ENCODE measurements at places on chromosomes 12 and 14.

- DNase-seq = no peak
Observed at GRCh38 chr14:102094101-102094500, 7.3 kb upstream of the HSP90AA1 start.

DNA sequence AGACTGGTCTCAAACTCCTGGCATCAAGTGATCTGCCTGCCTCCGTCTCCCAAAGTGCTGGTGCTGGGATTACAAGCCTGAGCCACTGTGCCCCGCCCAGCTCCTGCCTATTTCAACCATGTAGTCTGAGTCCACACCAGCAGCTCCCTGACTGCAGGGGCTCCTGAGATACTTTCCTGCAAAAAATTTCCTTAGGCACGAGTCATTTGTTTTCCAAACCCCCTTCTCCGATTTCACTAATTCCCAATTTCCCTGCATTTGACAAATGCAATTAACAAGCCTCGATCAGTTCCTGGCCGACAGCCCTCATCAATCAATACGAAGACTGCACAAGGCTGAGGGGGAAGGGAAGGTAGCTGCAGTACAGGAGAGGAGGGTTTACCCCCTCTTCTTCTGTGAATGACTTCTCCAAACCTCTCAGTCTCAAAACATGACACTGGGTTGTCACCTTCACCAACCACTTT, 10.1 kb downstream of the PSMB5 start:
- DNase-seq = no peak

GRCh38 chr12:42283739-42284138, 42.2 kb downstream of the ZCRB1 start:
- DNase-seq = no peak

- DNase-seq = no peak
Observed at GRCh38 chr12:93214523-93215289, 163.0 kb upstream of the NUDT4 start.

DNA sequence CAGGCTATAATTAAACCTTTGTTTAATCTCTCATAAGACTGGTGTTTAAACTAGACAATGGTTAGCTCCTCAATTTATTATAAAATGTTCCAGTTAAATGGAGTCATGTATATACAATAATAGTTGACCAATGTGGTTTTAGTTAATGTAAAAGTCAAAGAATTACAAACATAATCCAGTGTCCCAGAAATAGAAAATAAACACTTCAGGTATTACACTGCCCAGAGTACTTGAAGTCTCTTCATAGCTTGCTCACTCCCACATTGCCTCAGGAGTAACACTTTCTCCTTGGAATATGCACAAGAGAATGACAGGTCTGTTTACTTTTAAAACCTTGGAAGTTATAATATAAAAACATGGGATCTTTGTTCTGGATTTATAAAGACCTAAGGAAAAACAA, 60.5 kb downstream of the SLC38A1 start:
- DNase-seq = no peak

DNA sequence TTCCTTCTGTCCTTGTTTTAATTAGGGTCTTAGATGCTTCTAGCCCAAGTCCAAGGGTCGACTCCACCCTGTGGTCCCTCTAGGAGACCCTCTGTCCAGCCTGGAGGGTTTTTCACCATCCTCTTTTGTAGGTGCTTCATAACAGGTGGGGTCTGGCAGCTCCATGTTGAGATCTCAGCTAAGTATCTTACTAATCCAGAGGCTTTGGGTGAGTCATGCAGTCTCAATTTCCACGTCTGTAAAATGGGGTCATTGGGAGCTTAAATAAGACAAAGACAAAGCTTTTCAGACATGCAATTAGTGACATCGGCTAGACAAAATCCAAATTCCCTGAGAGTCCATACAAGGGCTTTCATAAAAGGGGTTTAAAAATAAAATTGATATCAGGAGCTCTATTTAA, 3.2 kb downstream of the HSPB8 start:
- DNase-seq = no peak

GRCh38 chr14:45400950-45401640, 148.1 kb upstream of the MIS18BP1 start:
- no peak for DNase-seq

DNA sequence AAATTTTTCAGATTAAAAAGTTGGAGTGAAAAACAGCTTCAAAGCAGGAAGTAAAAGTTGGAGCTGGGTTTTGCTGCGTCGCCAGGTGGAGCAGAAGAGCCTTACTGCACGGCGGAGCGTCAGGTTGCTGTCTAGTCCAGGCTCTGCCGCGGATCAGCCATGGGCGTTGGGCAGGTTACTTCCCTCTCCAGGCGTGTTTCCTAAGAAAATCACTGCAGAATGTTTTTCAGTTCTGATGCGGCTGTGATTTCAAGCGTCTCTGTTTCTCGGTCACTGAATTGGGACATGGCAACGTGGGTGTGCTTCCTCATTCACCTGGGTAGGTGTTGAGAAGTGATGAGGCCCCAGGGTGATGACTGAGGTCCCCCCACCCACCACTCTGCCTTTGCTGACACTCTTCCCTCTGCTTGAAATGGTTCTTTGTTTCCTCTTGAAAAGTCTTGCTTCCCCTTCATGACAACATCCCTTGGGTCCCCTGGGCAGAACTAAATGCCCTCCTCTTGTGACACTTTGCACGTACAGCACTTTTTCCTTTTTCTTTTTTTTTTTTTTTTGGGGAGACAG, 7.6 kb downstream of the EVL start:
- DNase-seq = no peak

DNA sequence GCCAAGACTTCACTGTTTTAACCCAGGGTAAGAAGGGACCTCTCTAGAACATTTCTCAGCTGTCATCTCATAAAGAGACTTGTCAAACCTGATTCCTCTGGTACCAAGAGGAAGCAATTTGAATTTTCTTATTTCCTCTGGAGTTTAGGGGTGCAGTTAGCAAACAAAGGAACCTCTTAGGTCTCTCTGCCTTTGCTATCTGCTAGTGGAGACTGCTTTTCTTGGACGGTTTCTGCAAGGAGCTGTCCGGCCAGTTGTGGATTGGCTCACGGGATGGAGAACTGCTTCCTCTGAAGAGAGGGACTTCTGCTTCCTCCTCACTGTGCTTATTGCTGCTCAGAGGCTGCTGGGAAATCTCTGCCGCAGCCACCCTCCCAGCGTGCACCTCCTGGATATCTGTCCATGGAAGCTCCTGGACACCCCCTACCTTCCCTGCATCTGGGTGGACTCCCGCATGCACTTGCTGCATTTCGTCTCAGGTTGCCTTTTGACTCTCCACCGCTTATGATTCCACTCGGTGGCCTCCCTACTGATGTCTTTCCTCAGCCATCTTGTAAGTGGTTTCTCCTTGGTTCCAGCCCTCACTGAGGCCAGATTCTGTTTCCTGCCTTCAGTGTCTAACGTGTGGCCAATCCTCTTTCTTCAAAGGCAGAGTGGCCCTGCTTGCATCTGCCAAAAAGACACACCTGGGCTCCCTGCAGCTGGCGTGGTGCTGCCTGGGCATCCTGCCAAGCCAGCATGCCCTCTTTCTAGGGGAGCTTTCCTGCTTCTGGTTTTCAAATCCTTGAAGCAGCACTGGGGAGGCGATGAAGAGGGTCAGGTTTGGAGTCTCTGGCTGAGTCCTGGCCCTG, 187.3 kb downstream of the CHST11 start:
- no peak for DNase-seq

GRCh38 chr12:47249719-47250357, 170.1 kb upstream of the AMIGO2 start:
- no peak for DNase-seq

DNA sequence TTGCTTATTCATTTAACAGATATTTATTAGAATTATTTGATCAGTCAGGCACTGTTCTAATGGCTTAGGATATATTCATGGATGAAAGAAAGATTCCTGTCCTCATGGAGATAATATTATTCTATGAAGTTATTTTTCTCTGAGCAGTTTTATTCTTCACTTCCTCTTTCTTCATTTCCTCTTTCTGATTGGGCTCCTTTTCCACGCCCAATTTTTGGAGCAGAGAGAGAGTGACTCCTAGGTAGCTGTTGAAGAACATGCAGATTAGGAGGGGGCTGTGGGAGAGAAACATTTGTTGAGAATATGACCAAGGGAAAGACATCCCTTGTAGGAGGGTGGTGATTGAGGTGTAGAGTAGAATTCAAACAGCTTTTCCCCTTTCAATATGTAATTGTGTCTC, 6.0 kb upstream of the YARS2 start:
- DNase-seq = no peak

GRCh38 chr12:79420146-79420618, 270.6 kb downstream of the PAWR start:
- peak; percentile 98 for DNase-seq

DNA sequence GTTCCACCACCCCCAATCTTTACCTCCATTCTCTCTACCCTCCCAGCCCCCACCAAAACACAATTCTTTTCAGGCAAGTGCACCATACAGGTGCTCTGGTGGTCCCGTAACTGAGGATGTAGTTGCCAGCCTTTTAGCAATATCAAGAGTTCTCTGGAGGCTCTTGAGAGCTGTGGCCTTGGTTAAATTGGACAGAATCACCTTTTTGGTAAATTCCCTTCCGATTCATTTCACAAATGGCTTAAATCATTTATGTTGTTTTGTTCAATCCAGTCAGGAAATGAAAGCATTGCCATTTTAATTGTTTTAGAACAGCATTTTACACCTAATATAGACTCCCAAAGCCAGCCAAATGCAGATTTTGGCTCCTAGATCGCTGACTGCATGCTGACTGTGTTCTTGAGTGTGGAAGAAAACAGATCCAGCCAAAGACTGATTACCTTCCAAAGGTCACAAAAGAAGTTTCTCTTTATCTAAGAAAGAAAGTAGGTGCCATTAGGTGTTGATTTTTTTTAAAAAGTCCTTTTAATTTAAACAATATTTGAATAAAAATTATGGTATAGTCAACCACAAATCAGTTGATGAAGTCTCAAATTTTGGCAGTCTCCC, 25.6 kb downstream of the CRADD start:
- DNase-seq = no peak

GRCh38 chr12:74780182-74780849, 242.7 kb downstream of the ATXN7L3B start:
- DNase-seq = no peak

- DNase-seq = no peak
Observed at GRCh38 chr12:124566997-124567672, at the start of gene NCOR2. Gene NCOR2 (minus strand): TSS chr12:124567612. CDS start chr12:124495251, 72,361 bp downstream.

- peak; percentile 83 for DNase-seq
Observed at GRCh38 chr12:19546027-19546426, 106.7 kb downstream of the AEBP2 start.

- DNase-seq = no peak
Observed at GRCh38 chr14:33897878-33898535, 52.9 kb downstream of the EGLN3 start.

- DNase-seq = no peak
Observed at GRCh38 chr12:123916729-123917128, 55.9 kb downstream of the CCDC92 start.

All from AG10803 (cell line).